ENCODE measurements at places on chromosomes 16 and 17.

- no peak overlapping the region for H3K4me3 ChIP-seq
- H3K4me1 ChIP-seq, result peaks cover 4% of the 10 kb centered on the region
- H3K36me3 ChIP-seq, result no peaks in the 10 kb centered on the region
- no peak for DNase-seq
These were observed 41.1 kb downstream of the BAHCC1 start for GRCh38 chr17:81436294-81436849.

DNA sequence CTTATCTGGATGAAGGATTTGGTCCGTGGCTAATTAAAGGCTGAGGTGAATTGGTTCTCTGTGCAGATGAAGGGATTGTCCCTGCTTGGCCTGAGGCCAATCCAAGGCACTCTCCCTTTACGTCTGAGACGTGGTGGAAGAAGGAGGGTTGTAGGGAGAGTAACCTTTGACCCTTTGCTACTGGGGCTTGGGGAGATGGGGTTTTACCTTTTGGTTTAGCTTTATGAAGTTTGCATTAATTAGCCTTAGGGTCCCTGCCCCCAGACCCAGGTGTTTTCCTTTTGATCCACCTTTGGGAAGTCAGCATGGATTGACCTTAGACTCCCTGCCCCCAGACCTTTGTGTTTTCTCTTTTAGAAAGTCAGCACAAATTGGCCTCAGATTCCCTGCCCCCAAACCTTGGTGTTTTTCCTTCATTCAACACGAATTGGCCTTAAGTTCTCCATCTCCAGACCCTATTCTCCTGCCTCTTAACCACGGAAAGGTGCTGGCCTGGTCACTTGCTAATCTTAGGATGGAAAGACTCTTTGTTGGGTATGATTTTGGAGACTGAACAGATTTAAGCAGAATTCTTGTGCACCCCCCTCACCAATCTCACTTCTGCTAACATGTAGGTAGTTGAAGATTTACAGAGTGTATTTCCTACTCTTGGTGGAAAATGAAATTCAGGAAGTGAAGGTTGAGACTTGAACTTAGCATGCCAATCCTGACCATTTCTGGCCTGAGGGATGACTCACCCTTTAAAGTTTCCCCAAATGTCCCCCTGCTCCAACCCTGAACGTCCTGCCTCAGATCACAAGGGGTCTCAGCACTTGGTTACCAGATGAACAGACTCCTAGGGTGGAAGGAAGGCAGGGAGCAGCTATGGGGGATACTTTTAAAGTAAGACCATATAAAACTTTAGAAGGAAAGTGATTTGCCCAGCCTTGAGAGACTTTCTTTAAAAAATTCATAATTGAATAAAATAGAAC lies 23.1 kb upstream of the MMD start:
- H3K36me3 ChIP-seq, result no peaks in the 10 kb centered on the region
- peak overlapping the region; percentile 36 for H3K27ac ChIP-seq
- H3K4me3 ChIP-seq, result peak overlapping the region; percentile 25
- DNase-seq, result peak; percentile 49
- peaks cover 15% of the 10 kb centered on the region for H3K4me1 ChIP-seq

DNA sequence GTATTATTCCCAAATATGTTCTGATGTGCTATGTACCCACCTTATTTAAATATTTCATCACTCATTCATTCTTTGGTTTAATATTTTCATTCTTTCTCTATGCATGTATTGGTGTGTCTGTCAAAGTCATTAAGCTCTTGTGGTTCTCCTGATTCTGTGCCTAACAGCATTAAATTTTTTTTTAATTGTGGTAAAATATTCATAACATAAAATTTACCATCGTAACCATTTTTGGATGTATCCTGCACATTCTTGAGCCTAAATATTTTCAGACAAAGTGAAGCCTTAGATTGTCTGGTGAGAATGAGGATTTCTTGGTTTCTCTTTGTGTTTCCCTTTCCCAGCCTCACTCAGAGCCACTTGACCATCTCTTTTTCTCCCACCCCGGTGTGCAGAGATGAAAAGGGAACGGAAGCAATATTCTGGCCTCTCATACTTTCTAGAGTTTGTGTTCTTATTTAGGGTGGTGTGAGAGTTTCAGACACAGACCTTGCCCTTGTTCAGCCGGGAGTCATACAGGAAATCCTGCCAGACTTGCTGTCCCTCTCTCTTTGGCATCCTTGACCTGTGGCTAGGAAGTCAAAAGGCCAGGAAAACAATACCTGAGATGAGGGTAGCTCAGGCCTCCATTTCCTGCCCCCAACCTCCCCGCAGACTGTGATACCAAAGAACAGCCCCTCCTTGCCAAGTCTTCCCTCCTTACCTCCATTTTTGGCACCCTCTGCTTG lies 4.9 kb downstream of the CCL5 start:
- no peak for DNase-seq
- H3K36me3 ChIP-seq, result no peaks in the 10 kb centered on the region
- H3K4me3 ChIP-seq, result no peak overlapping the region
- peaks cover 20% of the 10 kb centered on the region for H3K4me1 ChIP-seq
- peaks cover 6% of the 10 kb centered on the region for H3K27me3 ChIP-seq

- no peak overlapping the region for H3K27ac ChIP-seq
- H3K4me3 ChIP-seq, result no peak overlapping the region
- no peaks in the 10 kb centered on the region for H3K36me3 ChIP-seq
- peaks cover 22% of the 10 kb centered on the region for H3K27me3 ChIP-seq
- peaks cover 8% of the 10 kb centered on the region for H3K4me1 ChIP-seq
These were observed 73.9 kb upstream of the KIFC3 start for GRCh38 chr16:57876210-57876609.

GRCh38 chr16:6603780-6604325 lies 728.8 kb upstream of the RBFOX1 start:
- H3K27ac ChIP-seq, result no peak overlapping the region
- no peak overlapping the region for H3K4me3 ChIP-seq
- DNase-seq, result no peak

- H3K4me3 ChIP-seq, result no peak overlapping the region
- peaks cover 5% of the 10 kb centered on the region for H3K4me1 ChIP-seq
- no peaks in the 10 kb centered on the region for H3K27me3 ChIP-seq
- H3K36me3 ChIP-seq, result peaks cover 11% of the 10 kb centered on the region
- no peak overlapping the region for H3K27ac ChIP-seq
These were observed 170.2 kb downstream of the HS3ST3B1 start for GRCh38 chr17:14471052-14471451.

DNA sequence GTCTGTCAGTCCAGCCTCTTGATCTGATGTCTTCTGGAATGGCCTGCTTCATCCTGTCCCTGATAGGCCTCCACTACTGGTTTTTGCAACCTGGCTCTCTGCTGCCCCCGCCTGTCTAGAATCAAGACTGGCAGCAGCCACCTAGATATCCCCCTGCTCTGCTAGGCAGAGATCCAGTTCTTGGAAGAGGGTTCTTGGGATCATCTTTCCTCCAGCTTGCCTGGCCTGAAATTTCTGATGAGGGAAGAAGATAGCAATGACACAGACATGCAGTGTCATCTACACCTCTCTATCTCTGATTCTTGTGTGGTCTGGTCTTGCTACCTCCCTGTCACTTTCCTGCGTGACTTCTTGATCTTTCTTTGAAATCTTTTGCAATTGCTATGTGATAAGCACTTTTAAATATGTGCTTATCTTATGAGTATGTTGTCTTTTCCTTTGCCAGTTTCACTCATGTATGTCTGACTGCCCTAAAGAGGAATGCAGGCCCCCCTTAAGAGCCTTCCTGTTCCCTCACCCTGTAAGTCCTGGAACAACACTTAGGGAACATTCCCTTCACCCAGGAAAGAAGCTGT lies 20.3 kb upstream of the NFATC3 start:
- H3K27me3 ChIP-seq, result no peaks in the 10 kb centered on the region
- no peak overlapping the region for H3K4me3 ChIP-seq
- H3K36me3 ChIP-seq, result peaks cover 15% of the 10 kb centered on the region
- H3K4me1 ChIP-seq, result peaks cover 53% of the 10 kb centered on the region

DNA sequence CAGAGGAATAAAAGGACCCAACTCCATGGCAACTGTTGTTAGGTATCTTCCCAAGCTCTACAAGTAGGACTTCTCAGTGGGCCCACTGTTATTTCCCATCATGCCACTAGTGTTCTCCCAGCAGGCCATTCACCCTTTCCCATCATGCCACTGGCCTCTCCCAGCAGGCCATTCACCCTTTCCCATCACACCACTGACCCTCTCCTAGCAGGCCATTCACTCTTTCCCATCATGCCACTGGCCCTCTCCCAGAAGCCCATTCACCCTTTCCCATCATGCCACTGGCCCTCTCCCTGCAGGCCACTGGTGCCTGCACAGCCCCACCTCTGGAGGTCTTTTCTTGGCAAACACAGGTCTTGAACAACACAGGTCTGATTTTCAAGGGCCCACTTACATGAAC lies 36.3 kb downstream of the IFT140 start:
- H3K27ac ChIP-seq, result no peak overlapping the region
- H3K4me3 ChIP-seq, result no peak overlapping the region
- H3K36me3 ChIP-seq, result no peaks in the 10 kb centered on the region
- DNase-seq, result no peak
- H3K4me1 ChIP-seq, result no peaks in the 10 kb centered on the region

DNA sequence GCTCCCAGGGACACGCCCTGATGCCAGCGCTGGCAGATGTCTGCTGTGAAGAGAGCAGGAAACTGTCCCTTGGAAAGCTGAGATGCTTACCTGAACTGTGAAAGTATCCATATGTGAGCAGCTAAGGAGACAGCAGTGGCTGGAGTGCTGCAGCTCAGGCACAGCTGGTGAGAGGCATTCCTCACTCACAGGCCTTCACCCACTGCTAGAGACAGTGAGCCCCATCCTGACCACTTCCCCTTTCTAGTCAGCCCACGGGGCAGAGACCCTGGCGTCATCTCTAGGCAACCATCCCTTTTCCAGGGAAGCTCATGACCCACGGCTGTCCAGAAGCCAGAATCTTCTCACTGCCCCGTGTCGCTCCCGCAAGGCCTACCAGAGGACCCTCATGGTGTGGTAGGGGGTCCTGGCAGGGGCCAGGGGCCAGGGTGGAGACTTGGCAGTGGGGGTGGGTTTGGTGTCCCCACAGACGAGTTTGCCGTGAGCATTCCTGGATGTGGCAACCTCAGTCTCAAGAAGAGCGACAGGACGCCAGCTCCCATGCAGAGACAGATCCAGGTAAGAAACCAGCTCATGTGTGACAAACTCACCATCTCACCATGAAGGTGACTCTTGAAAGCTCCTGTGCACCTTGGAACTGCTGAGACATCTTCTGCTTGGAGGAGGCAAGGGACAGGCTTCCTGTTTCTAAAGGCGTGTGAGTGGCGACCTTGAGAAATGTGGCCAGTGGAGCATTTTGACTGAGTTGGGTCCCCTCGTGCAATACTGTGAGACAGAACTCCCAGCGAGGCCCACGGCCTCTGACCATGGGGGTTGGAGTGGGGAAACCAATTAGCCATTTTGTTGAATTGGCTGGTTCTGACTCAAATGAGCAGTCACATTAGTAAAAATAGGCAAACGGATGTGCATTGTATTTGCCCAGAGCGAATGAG lies at the start of gene SCIMP:
Gene SCIMP, minus strand, starts transcription at position 216 of the 932 bp plus-strand sequence. Its CDS starts 105 bp downstream, at position 111.
- no peaks in the 10 kb centered on the region for H3K27me3 ChIP-seq
- peak within 1 kb of the TSS; percentile 98 for H3K27ac ChIP-seq
- peaks cover 75% of the 10 kb centered on the region for H3K4me1 ChIP-seq
- peaks cover 27% of the 10 kb centered on the region for H3K36me3 ChIP-seq

- no peaks in the 10 kb centered on the region for H3K36me3 ChIP-seq
- peak; percentile 18 for DNase-seq
- H3K27ac ChIP-seq, result peak overlapping the region; percentile 33
These were observed 84.4 kb upstream of the GSE1 start for GRCh38 chr16:85528528-85529387.

- H3K27ac ChIP-seq, result no peak overlapping the region
- no peak overlapping the region for H3K4me3 ChIP-seq
- H3K36me3 ChIP-seq, result no peaks in the 10 kb centered on the region
These were observed 437.2 kb downstream of the HAPSTR1 start for GRCh38 chr16:9528511-9529079.

GRCh38 chr17:43760254-43760852 lies 1.8 kb upstream of the SOST start:
- no peaks in the 10 kb centered on the region for H3K4me1 ChIP-seq
- DNase-seq, result peak; percentile 74
- peaks cover 29% of the 10 kb centered on the region for H3K27me3 ChIP-seq
- no peaks in the 10 kb centered on the region for H3K36me3 ChIP-seq
- no peak overlapping the region for H3K4me3 ChIP-seq
- no peak overlapping the region for H3K27ac ChIP-seq

DNA sequence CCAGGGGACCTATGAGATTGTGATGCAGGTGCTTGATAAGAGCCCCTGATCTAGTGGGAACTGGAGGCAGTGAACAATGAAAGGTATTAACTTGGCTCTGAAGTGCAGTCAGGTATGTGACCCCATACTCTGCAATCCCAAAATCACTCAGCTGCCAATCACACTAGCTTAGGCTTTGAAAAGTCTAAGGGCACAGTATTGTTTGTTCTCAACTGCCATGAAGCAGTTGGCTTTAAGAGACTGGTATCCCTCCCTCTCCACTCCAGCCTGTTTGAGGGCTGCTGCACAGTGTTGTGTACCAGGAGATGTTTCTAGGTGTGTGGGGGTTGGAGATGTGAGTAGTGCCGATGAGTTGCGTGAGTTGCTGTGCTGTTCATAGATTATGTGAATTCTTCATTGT lies 2.4 kb downstream of the YPEL2 start:
- H3K27ac ChIP-seq, result no peak overlapping the region
- H3K4me1 ChIP-seq, result peaks cover 58% of the 10 kb centered on the region
- H3K4me3 ChIP-seq, result peak overlapping the region; percentile 46
- no peaks in the 10 kb centered on the region for H3K36me3 ChIP-seq

DNA sequence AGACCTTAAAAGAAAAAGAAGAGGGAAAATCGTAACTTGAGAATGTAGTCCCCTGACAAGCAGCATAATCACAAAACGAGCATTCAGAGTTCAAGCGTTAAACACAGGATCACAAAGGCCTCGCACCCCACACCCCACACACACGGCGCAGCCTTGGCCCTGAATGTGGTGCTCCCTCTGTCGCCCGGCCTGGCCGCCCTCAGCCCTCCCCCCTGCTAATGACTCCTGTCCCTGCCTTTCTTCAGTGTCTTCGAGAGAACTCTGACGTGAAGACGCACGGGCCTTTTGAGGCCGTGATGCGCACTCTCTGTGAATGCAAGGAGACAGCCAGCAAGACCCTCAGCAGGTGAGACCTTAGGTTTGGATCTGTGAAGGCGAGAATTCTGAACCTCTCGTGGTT lies 47.5 kb upstream of the ENDOV start:
- no peak for DNase-seq
- no peak overlapping the region for H3K4me3 ChIP-seq
- H3K4me1 ChIP-seq, result no peaks in the 10 kb centered on the region
- peaks cover 18% of the 10 kb centered on the region for H3K36me3 ChIP-seq

DNA sequence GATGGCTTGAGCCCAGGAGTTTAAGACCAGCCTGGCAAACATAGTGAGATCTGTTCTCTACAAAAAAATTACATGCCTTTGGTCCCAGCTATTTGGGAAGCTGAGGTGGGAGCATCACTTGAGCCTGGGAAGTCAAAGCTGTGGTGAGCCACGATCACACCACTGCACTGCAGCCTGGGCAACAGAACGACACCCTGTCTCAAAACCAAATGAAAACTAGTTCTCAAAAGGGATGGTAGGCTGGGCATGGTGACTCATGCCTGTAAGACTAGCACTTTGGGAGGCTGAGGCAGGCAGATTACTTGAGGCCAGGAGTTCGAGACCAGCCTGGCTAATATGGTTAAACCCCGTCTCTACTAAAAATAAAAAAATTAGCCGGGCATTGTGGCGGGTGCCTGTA lies 31.1 kb downstream of the PPM1D start:
- H3K27me3 ChIP-seq, result no peaks in the 10 kb centered on the region
- DNase-seq, result no peak
- H3K4me3 ChIP-seq, result no peak overlapping the region
- H3K36me3 ChIP-seq, result peaks cover 10% of the 10 kb centered on the region
- H3K27ac ChIP-seq, result peak overlapping the region; percentile 18
